Stimulated activated CD8-positive, alpha-beta memory T cell treated with anti-CD3 and anti-CD28 coated beads, Interleukin-2, amount 100 ng/mL, for 1 hour (primary cell): ENCODE measurements at places on chromosomes 1 and 21.

GRCh38 chr1:92910081-92910480 is 51.2 kb downstream of the DIPK1A start:
- no peak for DNase-seq

DNA sequence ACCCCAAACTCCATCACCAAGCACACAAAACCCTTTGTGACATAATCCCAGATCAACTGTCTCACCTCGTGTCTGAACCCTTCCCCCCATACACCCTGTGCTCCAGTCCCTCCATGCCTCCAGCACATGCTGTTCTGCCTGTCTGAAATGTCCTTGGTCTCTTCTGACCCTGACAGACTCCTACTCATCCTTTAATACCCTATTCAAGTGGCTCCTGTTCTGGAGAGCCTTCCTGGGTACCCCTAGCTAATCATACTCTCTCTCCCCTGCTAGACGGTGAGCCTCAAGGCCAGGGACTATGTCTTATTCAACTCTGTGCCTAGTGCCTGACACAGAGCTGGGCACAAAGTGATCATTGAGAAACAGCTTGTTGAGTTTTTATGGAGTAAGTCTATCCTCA is 125.0 kb downstream of the LACTBL1 start:
- DNase-seq: no peak

GRCh38 chr1:210250998-210251679 is 18.5 kb downstream of the SERTAD4 start:
- DNase-seq: no peak

DNA sequence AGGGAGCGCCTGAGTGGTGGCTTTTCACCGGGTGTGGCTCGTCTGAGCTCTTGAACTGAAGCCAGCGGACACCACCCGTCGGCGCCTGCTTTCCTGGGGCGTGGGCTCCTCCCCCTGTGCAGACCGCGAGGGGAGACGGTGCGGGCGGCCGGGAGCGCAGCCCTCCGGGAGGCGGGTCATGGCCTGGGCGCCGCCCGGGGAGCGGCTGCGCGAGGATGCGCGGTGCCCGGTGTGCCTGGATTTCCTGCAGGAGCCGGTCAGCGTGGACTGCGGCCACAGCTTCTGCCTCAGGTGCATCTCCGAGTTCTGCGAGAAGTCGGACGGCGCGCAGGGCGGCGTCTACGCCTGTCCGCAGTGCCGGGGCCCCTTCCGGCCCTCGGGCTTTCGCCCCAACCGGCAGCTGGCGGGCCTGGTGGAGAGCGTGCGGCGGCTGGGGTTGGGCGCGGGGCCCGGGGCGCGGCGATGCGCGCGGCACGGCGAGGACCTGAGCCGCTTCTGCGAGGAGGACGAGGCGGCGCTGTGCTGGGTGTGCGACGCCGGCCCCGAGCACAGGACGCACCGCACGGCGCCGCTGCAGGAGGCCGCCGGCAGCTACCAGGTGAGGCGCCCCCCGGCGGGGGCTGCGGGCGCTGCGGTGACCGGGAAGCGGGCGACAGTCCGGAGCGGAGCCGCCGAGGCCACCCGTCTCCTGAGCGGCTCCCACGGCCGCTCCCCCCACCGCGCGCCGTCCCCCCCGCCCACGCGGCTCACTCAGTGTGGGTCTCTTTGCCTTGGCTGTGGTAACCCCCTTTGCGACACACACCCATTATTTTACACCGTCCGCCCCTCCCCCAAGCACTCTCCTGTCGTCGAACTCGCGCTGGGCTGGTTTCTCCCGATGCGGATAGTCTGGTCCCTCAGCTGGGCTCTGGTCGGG is at the start of gene TRIM58:
Gene TRIM58, plus strand, starts transcription at position 119 of the 916 bp plus-strand sequence. Its CDS starts 60 bp downstream, at position 179.
- no peak for DNase-seq

GRCh38 chr1:60904099-60904851 is 178.1 kb upstream of the NFIA start:
- DNase-seq: no peak

DNA sequence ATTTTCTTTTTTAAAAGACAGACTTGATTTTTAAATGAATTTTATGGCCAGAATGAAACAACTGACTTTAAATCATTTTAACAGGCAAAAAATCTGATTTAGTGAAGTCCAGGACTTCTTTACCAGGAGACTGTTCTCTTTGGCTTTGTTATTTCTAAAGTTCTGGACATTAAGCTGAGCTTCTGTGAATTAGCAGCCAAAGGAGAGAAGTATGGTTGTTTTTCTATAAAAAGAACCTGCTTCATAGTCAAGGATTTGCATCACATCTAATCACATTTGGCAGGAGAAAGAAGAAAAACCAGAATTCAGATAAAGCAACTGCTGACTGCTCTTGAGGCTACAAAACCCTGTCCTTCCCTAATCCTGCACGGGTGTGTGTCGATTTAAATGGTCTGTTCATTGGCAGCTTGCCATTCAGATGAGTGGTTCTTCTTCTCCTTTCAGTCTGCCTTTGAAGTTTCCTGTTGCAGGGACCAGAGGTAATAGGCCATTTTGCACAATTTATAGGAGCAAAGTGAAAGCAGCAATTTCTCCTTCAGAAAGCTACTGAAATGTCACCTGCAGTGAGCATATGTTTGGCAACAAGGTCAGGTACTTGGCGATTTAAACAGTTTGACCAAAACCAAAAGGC is 215.4 kb downstream of the OLFM3 start:
- DNase-seq: no peak

- no peak for DNase-seq
Measured at GRCh38 chr1:154352245-154352580, 26.9 kb downstream of the ATP8B2 start.

- DNase-seq: no peak
Measured at GRCh38 chr1:49351768-49352167, 575.1 kb upstream of the BEND5 start.

GRCh38 chr1:87872692-87873091 is 544.0 kb downstream of the LMO4 start:
- no peak for DNase-seq

GRCh38 chr1:19476450-19477190 is 8.7 kb downstream of the CAPZB start:
- peak; percentile 14 for DNase-seq

DNA sequence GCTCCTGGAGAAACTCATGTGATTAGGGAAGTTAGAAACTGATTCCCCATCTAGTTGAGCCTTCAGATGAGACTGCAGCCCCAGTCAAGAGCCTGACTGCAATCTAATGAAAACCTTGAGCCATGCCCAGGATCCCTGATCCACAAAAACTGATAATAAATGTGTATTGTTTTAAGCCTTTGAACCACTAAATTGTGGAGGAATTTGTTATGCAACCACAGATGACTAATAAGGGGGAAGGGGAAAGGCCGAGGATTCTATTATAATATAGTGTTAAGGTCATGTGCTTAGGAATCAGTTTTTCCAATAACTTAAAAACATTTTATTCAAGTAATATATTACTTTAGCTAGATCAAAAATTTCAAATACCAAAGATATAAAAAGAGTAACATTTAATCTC is 52.8 kb upstream of the USP25 start:
- no peak for DNase-seq

GRCh38 chr1:115237507-115237906 is 100.5 kb downstream of the NGF start:
- DNase-seq: no peak

DNA sequence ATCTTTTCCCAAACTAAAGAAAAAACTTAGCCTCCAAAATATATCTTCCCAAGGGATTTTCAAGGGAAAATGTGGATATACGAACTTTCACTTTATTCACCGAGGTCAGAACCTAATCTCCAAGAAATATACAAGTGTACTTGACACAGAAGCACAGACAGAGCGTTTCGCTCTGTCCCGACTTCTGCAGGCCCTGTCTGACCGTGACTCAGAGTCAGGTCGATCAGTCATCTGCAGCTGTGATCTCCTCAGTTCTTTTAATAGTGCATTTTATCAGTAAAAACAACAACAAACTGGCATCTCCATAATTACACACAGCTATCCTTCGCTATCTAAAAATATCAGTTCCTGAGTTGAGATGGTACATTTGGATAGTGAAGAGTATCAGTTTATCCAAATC is 226.6 kb downstream of the TM2D1 start:
- DNase-seq: no peak

- DNase-seq: no peak
Measured at GRCh38 chr1:89286549-89287180, 14.0 kb upstream of the GBP5 start.

DNA sequence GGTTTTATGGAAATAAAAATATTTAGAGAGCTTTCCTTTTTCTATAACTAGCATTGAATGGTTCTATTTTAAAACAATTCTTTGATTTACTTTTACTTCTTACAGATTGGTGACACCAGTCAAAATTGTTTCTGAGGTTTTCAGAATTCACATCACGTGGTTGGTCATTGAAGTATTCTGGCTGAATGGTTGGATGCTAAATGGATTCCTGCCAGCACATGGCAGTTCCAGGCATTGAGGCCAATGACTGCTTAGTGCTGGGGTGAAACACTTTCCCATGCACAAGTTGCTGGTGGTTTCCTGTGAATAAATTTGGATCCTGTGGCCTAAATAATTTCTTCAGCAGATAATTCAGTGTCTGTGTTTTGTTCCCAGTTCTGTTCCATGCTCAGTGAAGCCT is 20.6 kb downstream of the NCAM2 start:
- no peak for DNase-seq

- no peak for DNase-seq
Measured at GRCh38 chr1:226950871-226951270, 10.8 kb downstream of the COQ8A start.

DNA sequence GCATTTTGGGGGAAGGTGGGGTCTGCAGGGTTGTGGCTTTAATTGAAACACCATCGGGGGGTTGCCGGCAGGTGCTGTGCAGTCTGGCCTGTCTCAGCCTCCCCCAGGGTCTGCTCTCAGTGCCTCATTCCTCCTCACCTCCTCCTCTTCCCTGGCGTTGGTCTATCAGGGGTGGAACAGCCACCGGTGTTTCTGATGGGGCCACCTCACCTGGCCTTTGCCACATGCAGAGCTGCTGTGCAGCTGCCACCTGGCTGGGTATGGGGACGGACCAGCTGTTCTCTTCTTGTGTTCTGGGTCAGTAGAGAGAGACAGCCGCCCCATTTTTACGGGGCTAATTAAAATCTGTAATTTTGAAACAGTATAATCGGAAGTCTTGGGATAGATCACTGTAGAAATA is 53.9 kb downstream of the SPSB1 start:
- DNase-seq: no peak

- peak; percentile 42 for DNase-seq
Measured at GRCh38 chr1:24536391-24536840, 19.5 kb upstream of the NCMAP start.

- no peak for DNase-seq
Measured at GRCh38 chr1:1063261-1063944, 10.7 kb downstream of the RNF223 start.

- DNase-seq: no peak
Measured at GRCh38 chr1:211627259-211627658, 48.2 kb downstream of the NEK2 start.

DNA sequence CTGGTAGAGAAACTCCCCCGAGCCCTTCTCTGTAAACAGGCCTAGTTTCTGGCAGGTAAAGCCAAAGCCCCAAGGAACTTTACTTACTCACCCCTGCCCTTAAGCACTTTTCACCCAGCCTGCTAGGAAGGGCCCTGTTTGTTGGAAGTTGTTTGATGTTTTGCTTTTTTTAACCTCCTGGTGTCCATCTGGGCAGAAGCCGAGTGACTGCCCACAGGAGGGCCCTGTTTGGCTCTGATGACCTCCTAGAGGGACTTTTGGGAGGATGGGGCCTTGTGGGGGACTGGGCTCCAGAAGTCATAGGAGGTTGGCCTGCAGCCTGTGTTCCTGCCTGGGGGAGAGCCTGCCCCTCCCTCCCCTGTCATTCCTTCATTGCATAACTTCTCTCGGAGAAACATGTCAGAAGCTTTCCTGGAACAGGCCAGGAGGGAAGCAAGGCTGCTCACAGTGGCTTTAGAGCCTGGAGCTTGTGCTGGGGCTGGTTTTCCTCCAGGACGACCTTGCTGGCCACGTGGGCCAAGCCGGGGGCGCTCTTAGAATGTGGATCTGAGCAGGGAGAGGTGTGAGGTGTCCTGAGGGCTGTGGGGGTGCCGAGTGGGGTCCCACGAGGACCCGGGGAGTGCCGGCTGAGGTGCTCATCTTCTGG is 33.9 kb downstream of the COQ8A start:
- no peak for DNase-seq

- no peak for DNase-seq
Measured at GRCh38 chr1:39562886-39563285, 13.7 kb downstream of the PABPC4 start.

DNA sequence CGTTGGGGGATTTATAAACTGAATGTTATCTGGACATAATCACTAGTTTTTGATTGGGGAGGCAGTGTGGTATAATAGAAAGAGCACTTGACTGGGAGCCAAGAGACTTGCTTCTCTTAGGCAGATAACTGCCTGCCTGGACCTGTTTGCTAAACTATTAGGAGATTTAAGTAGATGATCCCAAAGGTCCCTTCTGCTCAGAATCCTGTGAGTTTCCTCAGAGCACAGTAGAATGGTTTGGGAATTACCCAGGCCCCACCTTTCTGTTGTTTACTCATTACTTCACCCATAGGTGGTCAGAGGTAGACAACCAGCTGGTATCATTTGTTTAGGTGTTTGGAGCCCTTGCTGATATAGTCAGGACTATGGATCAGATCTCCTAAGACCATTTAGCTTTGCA is 10.3 kb upstream of the PODN start:
- no peak for DNase-seq

DNA sequence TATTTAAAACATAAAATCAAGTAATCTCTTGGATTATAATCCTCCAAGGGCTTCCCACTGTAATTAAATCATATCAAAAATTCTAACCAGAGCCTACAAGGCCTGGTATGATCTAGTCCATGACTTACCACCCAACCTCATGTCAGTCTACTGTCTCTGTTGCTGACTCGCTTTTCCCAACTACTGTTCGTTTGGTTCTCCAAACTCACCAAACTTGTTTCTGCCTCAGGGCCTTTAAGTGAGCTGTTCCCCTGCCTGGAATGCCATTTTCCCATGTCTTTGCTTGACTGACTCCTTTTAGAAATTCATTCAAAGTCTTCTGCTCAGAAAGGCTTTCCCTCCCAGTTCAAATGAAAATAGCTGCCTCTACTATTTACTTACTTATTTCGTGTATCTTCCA is 95.9 kb downstream of the ZC3H11B start:
- DNase-seq: no peak

DNA sequence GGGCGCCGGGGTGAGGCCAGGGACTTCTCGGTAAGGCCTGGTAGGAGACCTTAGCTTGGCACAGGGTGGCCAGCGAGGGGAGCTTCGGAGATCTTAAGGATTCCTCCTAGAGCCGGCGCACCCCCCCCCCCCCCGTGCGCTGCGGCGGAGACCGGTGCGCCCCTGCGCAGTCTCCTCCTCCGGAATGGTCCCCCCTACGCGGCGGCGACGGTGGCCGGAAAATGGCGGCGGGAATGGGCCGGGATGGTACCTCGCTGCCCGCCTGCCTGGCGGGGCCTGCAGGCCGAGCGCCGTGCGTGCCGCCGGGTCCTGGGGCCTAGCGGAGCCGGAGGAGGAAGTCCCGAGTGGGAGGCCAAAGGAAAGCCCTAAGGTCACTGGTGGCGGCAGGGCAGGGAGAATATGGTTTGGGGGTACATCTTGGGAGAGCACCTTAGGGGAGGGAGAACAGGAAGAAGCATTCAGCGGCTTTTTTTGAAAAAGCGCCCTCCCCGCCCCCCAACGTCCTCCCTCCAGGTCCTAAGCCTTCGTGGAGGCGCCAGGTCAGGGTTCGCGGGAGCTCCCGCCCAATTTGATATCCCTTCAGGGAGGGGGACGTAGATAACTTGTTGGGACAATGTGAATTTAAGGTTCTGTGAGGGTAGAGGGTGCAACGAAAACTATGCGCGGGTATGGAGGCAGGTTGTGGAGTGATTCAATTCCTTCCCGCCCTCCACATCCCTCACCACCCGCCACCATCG is 429 bp downstream of the SRRM1 start:
- DNase-seq: no peak

- no peak for DNase-seq
Measured at GRCh38 chr1:166969074-166969677, 6.2 kb downstream of the ILDR2 start.
